ENCODE measurements at places on chromosomes 3 and 15. TPM values are rescaled to one million over a fixed set of nuclear protein-coding genes. Genes with fewer than 3 reads are reported as not detected.

SLC6A1 gene
- 54.6 TPM for total RNA-seq

FGF12 gene
- 103 TPM for total RNA-seq

CTXN2 gene
- 0.25 TPM for total RNA-seq

IQCF5 gene
- not detected for total RNA-seq

CELSR3 gene
- 36.6 TPM for total RNA-seq

CFAP100 gene
- total RNA-seq, result 2.5 TPM

Data from temporal lobe (tissue), 4 donors.